ENCODE measurements at places on chromosomes 1 and 21.

GRCh38 chr1:62038594-62039284 is 155.9 kb upstream of the L1TD1 start:
- no peak for DNase-seq

DNA sequence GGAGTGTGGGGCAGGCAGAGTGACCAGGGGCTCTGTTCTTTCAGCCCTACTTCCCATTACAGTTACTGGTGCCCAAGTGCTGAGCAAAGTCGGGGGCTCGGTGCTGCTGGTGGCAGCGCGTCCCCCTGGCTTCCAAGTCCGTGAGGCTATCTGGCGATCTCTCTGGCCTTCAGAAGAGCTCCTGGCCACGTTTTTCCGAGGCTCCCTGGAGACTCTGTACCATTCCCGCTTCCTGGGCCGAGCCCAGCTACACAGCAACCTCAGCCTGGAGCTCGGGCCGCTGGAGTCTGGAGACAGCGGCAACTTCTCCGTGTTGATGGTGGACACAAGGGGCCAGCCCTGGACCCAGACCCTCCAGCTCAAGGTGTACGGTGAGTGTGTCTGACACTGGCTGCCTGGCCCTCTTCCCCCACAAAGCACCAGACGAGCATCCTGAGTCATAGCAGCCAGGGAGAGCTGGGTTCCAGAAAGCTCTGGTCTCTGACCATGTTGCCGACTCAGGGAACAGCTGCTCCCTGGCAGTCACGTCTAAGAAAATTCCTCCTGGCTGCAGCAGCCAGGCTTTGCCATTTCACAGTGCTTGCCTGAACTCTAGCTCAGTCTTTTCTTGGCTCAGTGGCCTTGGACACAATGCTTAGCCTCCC is 3.3 kb downstream of the SLAMF8 start:
- no peak for DNase-seq

- DNase-seq: no peak
These were observed 9.1 kb downstream of the INAVA start for GRCh38 chr1:200903793-200904192.

GRCh38 chr1:200133123-200133522 is 105.6 kb downstream of the NR5A2 start:
- DNase-seq: no peak

DNA sequence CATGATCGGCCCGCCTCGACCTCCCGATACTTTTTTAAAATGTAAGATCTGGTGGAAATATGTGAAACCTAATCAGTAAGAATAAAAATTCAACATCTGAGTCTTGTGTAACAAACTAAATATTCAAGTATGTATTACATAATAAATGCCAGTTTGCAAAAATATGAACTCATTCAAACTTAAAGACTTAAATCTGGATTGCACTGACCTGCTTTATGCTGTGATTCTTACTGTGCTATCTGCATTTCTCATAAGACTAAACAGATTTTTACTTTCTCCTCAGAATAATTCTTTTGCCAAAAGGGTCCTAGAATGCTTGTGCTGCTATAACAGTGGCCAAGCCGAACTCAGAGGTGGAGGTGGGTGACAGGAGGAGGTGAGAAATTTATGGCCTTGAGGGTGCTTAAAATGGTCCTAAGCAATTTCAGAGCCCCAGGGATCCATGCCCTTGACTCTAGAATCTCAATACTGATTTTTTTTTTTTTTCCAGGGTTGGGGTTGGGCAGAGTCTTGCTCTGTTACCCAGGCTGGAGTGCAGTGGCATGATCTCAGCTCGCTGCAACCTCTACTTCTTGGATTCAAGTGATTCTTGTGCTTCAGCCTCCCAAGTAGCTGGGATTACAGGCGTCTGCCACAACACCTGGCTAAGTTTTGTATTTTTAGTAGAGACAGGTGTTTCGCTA is 38.2 kb downstream of the IL23R start:
- DNase-seq: no peak

- no peak for DNase-seq
These were observed 104.9 kb downstream of the TENT5C start for GRCh38 chr1:117710710-117711109.

DNA sequence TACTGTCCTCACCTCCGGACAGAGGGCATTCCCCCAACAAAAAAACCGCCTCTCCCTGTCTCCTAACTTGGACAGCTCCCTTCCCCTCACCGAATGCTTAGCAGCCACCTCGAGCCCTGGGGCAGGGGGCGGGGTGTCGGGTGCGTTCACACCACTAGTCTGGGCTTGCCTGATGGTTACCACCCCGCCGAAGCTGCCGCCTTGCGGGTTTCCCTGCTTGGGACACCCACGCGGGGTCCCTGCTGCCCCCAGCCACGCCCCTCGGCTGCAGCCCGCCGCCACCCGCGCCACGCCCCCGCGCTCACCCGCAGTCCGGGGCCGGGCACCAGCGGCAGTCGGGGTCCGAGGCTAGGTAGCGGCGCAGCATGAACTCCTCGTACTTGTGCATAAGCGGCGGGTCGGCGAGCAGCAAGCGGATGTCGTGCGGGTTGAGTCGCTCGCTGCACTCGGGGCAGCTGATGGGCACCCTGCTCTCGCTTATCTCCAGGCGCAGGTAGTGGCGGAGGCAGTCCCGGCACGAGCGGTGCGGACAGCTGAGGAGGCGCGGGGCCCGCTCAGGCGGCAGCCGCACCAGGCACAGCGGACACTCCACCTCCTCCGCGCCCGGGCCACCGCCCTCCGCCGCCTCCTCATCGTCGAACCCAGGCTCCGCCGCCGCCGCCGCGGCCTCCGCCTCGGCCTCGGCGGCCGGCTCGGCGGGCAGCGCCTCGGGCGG is 706 bp downstream of the RNF19B start:
- peak; percentile 58 for DNase-seq

DNA sequence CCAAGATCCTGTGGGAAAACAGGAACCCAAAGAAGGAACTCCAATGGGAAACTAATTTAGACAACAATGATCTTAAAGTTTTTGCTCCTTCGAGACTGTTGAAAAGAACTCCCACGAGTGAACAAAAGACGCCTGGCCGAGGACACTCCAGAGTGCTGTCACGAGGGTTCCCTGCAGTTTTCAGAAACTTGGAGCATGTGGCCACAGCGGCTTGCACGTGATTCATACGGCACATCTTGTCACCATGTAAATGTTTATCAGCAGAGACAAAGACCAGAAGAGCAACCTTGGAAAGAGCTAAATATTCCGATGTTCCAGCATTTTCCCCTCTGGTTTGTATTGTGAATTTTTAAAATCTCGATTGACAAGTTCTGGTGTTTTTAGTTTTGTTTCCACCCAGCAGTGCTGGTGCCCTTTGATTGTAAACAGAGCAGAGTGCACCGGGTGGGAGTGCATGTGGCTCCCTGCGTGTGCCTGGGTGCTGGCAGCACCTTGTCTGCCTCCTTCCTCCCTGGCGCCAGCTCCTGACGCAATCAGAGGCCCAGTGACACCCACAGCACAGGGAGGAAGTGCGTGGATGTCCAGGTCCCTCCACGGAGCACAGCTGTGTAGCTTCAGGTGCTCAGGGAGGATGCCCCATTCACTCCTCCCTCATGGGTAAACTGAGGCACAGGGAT is 23.0 kb downstream of the LRRC3 start:
- no peak for DNase-seq

- no peak for DNase-seq
These were observed 30.9 kb downstream of the MAPKAPK2 start for GRCh38 chr1:206715552-206716158.

DNA sequence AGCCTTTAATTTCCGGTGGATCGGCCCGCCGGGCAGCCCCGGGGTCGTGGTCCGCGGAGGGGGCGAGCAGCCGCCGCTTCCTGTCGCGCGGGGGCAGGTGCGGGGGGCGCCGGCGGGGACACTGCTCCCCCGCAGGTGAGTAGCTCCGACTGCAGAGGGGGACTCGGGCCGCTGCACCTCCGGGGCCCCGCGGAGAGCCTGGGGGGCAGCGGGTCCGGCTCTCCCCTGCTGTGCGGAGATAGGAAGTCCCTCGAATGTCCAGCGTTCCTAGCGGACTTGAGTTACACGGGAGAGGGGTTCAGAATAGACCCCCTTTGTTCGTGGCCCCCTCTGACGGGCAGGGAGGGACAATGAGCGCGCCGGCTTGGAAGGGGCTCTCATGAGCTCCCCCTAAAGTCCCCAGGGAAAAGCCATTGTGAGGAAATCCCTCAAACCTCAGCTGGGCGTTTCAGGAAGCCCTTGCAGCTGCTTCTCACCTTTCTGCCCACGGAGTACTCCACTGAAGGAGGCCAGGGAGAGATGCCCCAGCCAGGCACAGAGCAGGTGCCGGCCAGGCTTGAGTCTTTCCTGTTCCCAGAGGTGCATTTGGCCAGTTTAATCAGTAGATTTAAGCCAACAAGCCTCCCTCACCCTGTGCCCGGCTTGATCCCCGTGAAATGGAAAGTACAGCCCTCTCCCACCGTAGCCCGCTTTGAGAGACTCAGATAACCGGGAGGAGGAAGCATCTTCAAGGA is 925 bp downstream of the PDE9A start:
- DNase-seq: no peak

GRCh38 chr1:113895961-113896360 is 8.6 kb upstream of the BCL2L15 start:
- no peak for DNase-seq

- DNase-seq: no peak
These were observed 182.0 kb upstream of the C21orf91 start for GRCh38 chr21:18000981-18001686.

- no peak for DNase-seq
These were observed 12.4 kb upstream of the SHISA4 start for GRCh38 chr1:201876148-201876818.

GRCh38 chr1:220746851-220747250 is 1.3 kb upstream of the MTARC2 start:
- no peak for DNase-seq

GRCh38 chr1:224619209-224619608 is 3.1 kb downstream of the CNIH3 start:
- no peak for DNase-seq

DNA sequence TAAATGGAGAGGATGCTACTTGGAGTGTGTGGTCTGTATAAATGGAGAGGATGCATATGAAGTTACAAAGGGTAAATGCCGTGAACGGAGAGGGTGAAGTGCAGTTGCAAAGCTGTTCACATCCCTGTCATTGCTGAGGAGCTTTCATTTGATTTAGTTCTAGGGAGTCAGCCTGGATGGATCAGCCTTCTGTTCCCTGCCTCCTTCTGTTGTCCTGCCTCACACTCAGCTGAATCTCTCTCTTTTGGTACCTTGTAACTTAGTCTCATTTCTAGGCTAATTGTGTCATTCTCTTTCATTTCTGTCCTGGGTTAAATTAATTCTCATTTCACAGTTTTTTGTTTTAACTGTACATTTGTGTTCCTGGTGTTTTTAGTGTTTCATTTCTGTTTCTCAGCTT is 133.2 kb upstream of the COL6A1 start:
- no peak for DNase-seq

GRCh38 chr1:161242313-161242712 is 4.3 kb upstream of the NR1I3 start:
- DNase-seq: no peak

- no peak for DNase-seq
These were observed 138.8 kb downstream of the VPS13D start for GRCh38 chr1:12368646-12369045.

DNA sequence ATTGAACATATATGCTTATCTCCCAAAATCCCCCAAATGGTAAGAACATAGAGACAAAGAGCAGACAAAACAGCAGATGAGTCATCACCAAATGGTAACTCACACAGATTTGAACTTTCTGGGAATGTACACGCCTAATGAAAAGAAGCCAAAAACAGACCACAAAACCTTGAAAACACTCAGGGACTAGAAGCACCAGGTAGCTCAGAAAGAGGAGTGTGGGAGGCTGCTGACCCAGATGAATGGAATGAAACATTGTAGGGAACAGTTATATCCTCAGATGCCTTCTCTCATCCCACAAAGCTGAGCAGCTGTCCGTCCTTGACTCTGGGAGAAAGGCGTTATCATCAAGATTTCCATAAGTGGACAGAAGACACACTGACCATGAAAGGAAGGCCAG is 307.0 kb upstream of the USP25 start:
- no peak for DNase-seq

DNA sequence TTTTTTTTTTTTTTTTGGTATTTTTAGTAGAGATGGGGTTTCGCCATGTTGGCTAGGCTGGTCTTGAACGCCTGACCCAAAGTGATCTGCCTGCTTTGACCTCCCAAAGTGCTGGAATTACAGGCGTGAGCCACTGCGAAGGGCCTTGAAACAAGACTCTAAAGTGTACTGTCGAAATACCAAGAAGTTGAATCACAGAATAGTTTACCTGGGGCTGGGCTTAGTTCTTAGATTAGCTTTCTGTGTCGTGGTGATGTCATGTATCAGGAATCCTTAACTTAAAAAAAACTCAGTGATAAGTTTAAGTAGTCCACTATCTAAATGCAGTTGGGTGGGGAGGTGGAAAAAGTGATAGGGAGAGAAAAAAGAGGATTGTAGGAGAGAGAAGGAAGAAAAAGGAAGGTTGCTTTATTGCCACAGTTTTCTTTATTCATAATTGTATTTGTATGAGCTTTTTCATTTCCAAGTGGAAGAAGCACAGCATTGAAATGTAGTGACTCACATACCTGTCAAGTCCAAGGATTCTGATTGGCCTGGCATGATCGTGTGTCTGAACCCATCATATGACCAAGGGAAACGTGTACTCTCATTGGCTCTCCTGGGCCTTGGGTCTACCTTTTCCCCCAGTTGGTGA is 13.4 kb downstream of the ITSN1 start:
- DNase-seq: no peak

DNA sequence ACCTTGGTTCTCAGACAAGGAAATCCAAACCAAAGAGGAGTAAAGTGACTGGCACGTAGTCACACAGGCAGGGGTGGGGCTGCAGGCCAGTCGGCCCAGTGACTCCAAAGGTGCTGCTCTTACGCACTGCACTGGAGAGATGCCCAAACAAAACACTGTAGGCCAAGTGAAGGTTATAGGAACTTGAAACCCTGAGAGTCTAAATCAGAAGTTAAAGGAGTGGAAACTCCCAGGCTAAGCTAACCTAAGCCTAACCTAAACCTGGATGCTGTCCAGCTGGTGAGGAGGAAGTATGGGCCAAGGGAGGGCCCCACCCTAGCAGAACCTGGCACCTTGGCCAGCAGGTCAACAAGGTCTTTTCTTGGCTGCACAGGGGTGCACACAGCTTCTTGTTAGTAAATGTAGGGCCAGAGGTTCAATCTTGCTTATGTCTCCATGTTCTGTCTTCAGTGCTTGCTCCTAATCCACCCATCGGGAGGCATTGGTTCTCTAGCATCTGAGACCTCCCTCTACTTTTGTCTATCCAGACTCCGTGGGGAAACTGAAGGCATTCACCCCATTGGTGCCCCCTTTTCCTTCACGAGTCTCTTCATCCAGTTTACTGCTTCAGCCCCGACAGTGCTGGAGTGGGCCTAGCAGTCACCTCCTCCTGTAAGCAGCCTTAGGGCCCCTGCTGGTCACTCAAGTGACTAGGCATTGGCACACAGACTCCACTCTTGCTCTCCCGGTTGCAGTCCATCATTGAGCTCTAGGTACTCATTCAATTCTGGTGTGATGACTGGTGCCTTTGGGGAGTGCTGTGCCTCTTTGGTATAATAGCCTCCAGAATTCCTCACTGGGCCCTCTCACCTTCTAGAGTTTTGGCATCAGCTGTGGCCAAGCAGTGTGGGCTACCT is 12.9 kb upstream of the TMEM125 start:
- no peak for DNase-seq

GRCh38 chr1:6157528-6158174 is 22.5 kb downstream of the CHD5 start:
- DNase-seq: no peak

Data from activated gamma-delta T cell treated with anti-CD3 and anti-CD28 coated beads, Interleukin-2, amount 50 U/mL, for 16 hours (primary cell).